ENCODE measurements at places on chromosomes 5 and 9.
A peak's percentile ranks its signal among the peaks of the same experiment; 100 is the strongest.

GRCh38 chr9:101038488-101038887, 10.0 kb downstream of the PLPPR1 start:
- DNase-seq, result no peak

DNA sequence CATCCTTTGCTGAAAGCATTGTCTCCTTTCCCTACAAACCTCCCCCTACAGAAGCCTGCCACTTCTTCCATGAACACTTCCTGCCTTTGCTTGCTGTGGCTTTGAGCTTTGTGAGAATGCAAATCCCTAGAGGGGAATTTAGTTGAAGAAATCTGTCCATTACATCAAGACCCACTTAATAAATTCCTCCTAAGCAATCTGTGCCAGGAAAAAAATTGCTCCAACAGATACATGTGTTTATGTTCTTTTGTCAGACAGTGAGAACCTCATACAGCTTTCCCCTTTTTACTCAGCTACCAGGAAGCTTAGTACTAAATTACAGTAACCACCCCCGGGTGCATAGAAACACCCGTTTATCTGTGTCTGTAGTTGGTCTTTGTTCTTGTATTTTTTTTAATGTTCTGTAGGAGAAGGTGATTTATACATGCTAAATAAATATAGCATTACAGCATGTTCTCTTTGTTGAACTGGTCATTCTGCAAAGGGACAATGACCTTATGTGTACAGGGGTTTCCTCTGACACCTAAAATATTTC, 43.9 kb downstream of the SH3TC2 start:
- no peak for DNase-seq

- DNase-seq, result no peak
These were observed 6.9 kb downstream of the TNFSF15 start for GRCh38 chr9:114798780-114799427.

DNA sequence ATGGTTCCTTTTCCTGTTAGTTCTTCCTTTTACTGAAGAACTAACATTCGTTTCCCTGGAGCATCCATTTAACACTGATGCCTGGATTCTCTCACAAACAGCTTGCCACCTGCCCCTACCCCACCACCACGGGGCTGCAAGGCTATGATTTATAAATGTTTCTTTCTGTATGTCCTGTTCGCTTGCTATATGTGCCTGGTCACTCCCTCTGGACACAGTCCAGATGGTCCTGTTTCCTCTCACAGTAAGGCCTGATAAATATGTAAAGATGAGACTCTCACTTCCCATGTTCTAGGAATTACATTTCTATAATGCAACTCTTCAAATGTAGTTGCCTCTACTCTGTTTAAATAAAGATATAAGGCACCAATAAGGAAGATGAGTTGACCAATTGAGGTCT, 146.4 kb upstream of the SHB start:
- no peak for DNase-seq

- DNase-seq, result peak; percentile 20
These were observed 248.9 kb downstream of the PIK3R1 start for GRCh38 chr5:68464424-68464823.

- no peak for DNase-seq
These were observed 93.4 kb downstream of the PDE6A start for GRCh38 chr5:149851211-149851610.

GRCh38 chr5:33311893-33312292, 128.9 kb upstream of the TARS1 start:
- no peak for DNase-seq

DNA sequence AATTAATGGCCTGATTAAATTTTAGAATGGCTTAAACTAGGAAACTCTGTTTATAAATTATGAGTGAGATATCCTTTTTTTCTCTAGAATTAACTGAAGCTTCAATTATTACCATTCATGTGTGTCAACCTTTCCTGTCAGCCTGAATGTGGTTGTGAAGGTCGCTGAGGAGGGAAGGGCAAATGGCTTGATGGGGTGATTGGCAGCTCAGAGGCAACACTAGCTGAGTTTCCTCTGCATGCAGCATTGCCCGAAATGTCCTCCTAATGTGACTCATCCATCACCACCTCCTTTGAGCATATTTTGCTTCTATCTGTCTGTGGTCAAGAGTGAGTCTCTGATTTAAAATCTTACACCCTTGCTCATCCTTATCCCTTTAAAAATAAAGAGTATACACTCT, 281.9 kb downstream of the TENT4A start:
- no peak for DNase-seq

DNA sequence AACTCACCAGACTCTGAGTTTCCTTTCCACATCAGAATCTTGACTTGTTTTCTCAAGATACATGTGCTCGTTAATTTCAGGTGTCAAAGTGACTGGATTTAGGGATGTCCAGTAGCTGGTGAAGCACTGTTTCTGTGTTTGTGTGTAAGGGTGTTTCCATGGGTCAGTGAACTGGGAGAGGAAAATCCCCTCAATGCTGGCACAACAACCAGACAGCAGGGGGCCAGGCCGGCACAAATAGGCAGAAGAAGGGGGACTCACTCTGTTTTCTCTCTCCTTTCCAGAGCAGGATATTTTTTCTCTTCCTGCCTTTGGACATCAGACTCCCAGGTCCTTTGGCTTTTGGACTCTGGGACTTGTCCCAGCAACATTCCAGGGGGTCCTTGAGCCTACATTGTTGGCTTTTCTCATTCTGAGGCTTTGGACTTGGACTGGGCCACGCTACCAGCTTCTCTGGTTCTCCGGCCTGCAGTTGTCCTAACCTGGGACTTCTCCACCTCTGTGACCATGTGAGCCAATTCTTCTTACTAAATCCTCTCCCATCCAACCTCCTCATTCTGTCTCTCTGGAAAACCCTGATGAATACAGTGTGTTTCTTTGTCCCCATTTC, 144.0 kb downstream of the CAAP1 start:
- no peak for DNase-seq

DNA sequence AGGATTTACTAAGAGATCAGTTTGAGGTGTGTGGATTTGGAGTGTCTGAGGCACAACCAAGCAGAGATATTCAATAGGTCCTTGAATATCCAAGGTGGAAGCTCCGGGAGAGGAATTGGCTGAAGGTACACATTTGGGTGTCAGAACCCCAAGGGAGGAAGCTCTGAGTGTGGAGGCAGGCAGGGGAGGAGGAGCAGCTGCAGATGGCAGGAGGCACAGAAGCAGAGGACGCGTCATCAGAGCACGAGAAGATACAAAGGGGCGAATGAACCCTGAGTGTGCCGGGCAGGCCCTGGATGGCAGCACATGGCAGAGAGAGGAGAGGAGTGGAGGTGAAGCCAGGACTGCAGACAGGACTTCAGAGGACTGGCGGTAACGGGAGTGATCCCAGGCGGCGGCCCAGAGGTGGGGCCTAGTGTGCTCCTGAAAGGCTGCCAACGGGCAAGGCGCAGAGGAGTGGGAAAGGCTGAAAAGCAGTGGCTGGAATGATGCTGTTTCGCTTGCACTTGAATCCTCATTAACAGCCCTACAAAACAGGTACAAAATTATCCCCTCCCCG, 179.8 kb downstream of the FANCC start:
- DNase-seq, result no peak

DNA sequence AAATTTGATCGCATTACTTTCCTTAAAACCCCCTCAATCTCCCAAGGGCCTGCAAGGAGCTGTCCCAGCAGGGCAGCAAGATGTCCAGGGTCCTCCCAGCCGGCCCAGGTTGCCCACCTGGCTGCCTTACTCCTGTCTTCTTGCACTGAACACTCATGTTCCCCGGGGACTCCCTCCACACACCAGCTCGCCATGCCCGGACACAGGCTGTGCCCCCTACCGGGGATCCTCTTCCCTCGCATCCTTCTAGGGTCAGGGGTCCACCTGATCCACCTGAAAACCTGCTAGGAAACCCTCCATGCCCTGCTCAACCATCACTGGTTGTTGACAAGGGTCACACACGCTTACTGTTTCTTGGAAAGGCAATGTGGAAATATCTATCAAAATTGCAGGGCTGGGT, 172.0 kb upstream of the MSX2 start:
- DNase-seq, result no peak

GRCh38 chr9:76330034-76330433, 64.2 kb downstream of the RFK start:
- no peak for DNase-seq

DNA sequence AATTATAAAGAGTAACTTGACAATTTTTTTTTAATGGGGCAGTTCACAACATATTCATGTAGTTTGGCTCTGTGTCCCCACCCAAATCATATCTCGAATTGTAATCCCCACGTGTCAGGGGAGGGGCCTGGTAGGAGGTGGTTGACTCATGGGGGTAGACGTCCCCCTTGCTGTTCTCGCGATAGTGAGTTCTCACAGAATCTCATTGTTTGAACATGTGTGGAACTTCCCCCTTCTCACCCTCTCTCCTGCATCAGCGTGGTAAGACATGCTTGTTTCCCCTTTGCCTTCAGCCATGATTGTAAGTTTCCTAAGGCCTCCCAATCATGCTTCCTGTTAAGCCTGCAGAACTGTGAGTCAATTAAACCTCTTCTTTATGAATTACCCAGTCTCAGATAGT, 40.7 kb downstream of the FBXW11 start:
- DNase-seq, result peak; percentile 6

- no peak for DNase-seq
These were observed 139.4 kb downstream of the ATG10 start for GRCh38 chr5:82111191-82111590.

DNA sequence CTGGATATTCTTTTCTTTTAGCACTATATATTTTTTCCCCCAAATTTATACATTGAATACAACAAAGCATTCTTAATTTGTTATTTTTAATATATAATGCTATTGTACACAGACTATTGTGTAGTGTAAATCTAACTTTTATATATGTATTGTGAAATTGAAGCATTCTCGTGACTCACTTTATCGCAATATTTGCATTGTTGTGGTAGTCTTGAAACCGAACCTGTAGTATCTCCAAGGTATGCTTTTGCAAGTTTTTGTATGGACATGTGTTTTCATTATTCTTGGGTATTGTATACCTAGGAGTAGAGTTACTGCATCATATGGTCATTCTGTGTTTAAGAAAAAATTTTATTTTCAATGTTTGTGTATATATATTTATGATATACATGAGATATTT, 49.6 kb downstream of the NSD1 start:
- no peak for DNase-seq

- DNase-seq, result no peak
These were observed 14.6 kb upstream of the STRBP start for GRCh38 chr9:123283048-123283408.

DNA sequence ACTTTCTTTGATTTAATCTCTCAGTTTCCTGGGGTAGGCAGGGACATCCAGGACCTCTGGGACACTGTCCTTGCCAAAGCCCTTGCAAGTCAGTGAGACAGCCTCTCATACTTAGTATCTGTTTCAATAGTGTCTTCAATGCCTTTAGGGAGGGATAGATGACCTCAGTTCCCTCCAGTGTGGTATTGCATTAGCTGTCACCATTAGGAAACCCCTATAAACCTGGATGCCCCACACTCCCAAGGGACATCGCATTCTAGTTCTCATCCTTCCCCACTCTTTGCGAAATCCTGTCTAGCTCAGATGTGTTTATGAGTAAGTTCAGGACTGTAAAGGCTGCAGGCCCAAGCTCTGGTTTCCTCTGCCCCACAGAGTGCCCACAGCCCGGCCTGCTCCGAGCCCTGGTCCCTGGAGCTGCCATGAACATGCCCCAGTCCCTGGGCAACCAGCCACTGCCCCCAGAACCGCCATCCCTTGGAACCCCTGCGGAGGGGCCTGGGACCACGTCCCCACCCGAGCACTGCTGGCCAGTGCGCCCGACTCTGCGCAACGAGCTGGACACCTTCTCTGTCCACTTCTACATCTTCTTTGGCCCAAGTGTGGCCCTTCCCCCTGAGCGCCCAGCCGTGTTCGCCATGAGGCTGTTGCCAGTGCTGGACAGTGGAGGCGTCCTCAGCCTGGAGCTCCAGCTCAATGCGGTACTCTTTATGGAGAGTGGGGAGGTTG, 13.2 kb downstream of the TMEM8B start:
- no peak for DNase-seq

DNA sequence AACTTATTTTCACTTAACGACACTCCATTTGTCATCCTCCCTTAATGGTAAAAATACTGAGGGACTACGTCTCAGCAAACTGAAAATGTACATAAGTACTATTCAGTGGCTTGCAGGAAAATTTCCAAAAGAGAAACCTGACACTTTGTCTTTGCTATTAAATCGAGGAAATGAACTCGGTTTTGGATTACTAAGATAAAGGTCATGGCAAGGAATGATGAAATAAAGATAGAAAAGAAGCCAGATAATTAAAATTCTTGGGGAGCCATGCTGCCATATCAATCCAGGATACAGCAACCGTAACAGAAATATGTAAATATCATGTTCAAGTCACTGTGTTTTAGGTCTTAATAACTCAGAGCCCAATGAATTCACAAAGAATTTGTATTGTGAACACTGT, 647.8 kb downstream of the CDH9 start:
- no peak for DNase-seq

DNA sequence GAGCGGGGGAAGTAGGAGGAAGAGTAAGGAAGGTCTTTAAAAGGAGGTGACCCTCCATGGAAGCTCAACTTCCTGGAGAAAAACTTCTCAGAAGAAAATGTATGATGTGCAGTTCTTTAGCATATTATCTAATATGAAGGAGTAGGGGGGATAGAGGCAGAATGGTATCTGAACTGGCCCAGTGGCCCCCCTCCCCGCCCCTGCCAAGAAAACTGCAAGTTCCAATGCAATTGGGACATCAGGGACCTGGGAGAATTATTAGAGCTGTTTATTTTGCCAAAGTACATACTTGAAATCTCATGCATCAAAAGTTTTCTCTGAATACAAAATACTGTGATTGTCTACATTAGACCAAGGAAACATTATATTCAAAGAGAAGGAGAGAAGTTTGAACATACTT, 40.6 kb upstream of the GAS1 start:
- no peak for DNase-seq

DNA sequence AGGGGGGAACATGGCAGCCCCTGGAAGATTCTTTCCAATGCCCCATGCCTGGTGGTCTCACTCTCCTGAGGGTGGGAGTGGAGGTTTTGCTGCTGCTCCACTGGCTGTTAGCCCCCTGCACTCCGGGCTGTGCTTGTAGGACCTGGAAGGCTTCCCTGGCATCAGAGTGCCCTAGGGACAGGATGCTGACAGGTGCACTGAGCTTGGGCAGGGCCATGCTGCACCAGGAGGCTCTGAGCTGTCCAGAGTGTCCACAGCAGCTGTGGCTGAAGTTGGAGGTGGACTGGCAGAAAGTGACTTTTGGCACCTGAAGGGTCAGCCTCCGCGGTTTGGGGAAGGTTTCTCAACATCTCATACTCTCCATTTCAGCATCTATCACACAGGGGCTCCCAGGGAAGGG, 249.1 kb downstream of the GADD45G start:
- no peak for DNase-seq

DNA sequence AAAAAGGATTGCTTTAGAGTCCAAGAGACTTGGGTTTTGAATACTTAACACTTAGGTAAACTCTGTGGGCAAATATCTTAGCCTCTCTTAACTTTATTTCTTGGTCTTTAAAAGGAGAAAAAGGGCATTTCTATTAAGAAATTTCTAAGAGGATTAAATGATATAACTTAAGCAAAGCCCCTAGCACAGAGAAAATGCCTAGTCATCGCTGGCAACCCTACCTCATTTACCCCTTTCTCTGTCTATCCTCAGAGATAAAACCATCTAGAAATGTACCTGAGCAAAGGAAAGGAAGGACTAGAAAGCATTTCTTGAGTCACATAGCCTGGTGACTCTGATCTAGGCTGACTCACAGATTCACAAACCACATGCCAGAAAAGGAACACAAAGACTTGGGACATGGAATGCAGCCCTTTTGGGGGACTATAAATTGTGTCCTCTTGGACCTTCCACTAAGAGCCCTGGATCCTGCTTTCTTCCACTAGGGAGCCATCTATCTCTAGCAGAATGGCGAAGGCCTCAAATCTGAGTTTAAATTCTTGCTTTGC, 120.6 kb downstream of the FOXD1 start:
- no peak for DNase-seq
